ENCODE measurements at places on chromosomes 7 and 10.
A peak's percentile ranks its signal among the peaks of the same experiment; 100 is the strongest.

- no peak for DNase-seq
Measured at GRCh38 chr7:36185756-36186155, 32.7 kb downstream of the EEPD1 start.

- DNase-seq = peak; percentile 22
Measured at GRCh38 chr10:75399461-75400162, 2.0 kb downstream of the ZNF503 start.

GRCh38 chr10:22609719-22610465 is 104.5 kb downstream of the PIP4K2A start:
- no peak for DNase-seq

DNA sequence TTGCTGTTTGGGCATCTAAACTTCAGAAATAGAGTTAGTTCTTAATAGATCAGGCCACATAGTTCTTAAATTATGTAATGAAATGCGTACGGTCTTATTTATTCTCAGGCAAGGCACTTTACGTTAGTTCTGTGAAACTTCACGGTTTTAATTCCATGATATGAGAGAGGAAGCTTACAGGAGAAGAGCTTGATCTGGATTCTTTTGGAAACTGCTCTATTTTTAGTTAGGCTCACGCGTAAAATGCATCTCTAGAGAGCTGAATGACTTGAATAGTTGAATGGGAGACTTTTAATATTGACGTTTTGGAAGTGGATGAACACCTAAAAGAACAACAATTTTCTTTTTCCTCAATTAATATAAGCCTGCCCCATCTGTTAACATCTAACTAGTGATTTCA is 71.1 kb downstream of the PRKG1 start:
- DNase-seq = no peak

DNA sequence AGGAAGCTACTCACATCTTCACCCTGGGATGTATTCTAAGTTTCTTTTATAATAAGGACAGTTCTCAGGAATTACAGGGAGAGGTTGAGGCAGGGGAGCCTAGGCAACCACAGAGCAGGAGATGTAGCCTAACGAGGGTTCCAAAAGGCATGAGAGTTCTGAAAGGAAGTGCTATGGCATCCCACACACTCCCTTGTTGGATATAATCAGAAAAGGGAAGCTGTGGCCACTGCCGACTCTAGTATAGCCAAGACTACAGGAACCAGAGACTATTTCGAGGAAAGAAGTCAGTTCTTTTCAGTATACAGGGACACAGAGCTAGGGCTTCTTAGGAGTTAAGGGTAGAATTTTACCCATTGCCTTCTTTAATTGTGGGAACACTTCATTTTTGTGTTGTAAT is 11.0 kb downstream of the PRR15 start:
- DNase-seq = no peak

All from CD4-positive, alpha-beta T cell treated with Interleukin-4 for 4 hours (primary cell).